ENCODE measurements at places on chromosomes 3 and 15. TPM values are rescaled to one million over a fixed set of nuclear protein-coding genes. Genes with fewer than 3 reads are reported as not detected.

Gene DTX3L
- total RNA-seq, result 57.0 TPM

DNA sequence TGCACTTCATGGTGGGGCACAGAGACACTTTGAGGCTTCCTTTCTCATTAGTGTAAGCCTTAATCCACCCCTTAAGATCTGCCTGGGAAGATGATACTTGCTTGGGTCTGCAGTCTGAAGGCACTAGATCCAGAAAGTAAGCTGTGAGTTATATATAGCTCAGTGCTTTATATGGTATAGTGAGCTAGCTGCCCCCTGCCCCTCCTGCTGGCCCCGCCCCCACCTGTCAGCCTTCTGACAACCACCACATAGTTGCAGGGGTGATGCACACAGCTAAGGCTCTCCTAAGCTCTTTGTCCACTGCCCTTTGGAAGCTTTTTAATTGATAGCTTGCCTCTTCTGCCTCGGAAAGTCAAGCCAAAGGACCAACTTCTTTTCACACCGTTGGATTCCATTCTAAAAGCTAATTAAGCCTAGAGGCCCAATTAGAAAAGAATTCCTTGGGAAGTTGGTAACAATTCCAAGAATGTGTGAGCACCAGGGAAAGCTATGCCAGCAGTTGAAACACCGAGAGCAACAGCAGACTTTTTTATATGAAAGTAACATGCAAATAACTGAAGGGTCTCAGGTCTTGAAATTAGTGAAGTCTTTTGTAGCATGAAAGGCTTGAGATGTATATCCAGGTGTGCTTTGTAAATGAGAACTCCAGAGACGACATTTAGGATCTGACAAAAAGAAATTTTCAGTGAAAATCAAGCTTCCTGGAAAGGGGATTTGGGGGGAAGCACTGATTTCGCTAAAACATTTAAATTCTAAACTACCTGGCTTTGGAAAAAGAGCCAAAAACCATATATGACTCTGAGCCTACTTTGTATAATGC, 2.3 kb downstream of the TPM1 start:
- no peak for DNase-seq

GRCh38 chr15:29849716-29850115, 27.4 kb upstream of the TJP1 start:
- no peak for DNase-seq

Gene IGSF11
- not detected for total RNA-seq

- DNase-seq, result peak; percentile 87
Observed at GRCh38 chr15:38714309-38715072, 149.9 kb upstream of the RASGRP1 start.

Gene EPM2AIP1
- 5.1 TPM for total RNA-seq

GRCh38 chr3:101212730-101213129, 107.6 kb downstream of the IMPG2 start:
- DNase-seq, result no peak

Gene RBM5
- 75.6 TPM for total RNA-seq

GRCh38 chr15:99130765-99131440, 26.0 kb downstream of the SYNM start:
- no peak for DNase-seq

DNA sequence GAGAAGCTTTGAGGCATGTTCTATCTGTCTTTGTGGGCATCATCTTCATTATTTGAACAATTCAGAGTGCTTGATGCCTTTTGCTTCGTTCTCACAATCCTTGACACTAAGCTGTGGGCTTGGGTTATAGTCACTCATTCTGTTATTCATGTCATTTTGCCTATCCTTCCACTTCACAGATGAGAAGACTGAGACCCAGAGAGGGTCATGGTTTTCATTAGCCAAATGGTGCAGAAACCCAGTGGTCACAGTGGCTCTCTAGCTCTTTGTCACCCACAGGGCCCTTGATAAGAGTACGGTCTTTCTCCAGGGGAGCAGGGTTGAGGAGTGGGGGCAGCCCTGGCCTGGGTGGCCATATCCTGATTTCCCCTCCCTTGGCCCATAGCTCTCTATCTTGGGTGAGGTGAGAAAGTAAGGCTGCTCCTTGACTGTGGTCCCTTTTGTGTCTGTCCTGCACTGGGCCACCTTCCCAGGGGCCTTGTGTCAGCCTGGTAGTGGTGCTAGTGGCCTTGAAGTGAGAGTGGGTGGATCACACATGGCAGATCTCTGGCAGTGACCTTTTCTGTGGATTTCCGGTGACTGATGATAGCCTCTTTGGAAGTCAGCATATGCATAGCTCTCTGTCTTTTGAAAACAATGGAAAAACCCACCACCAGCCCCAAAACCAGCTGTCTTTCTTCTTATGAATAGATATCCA, 130.1 kb downstream of the IGF1R start:
- no peak for DNase-seq

DNA sequence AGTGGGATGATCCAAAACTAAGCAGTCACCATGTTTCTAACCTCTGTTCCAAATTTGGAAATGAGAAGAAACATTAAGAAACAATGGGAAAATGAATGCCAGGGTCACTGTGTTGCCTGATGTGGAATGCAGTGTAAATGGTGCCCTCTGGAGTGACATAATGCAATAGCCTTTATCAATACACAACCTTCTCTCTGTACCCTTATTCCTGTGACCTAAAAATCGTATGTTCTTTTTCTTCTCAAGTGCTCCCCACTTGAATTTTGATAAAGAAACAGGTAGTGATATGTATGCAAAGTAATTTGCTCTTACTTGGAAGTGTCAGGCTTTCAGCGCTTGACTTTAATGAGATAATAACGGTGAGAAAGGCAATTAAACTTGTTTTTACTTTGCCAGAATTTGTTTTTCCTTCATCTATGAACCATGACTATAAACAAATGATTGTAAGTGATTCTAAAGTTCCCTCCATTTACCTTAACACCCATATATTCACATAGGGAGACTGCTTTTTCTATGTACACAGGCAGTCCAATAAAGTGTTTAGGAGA, 145.8 kb upstream of the THRB start:
- DNase-seq, result peak; percentile 12

Gene MED12L
- 0.35 TPM for total RNA-seq

DNA sequence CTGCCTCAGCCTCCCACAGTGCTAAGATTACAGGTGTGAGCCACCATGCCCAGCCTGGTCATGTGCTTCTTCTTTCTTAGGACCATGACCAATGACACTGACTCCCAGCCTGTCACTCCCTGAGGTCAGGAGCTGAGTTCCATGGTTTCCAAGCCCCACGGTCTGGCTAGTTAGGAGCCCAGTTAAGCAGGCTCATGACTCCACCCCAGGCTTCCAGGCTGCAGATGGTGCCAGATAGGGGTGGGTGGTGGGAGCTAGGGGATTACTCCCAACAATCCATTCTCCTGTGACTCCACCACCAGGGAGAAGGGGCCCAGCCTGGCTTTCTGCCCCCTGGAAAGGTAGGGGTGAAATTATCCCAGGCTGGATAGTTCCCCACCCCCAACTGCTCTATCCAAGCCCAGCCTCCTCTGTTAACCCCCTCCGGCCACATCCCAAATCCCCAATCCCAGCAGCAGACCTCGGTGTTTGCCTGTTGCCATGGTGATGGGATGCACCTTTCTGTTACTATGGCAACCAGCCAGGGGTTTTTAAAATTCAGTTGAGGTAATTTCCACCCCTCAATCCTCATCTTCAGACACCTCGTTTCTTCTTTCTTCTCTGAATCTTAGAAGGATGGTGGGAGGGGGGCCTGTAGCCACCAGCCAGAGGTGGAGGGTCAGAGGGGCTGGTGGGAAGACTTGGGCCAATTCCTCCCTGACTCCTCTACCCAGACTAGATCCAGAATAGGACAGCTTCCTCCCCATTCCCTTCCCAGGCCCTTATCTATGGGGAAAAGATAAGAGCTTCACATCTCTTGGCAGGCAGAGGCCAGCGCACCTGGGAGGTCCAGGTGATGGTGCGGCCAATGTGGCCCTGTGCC, 22.5 kb upstream of the SEMA3F start:
- DNase-seq, result no peak

GRCh38 chr3:5245927-5246326, 58.4 kb downstream of the EDEM1 start:
- DNase-seq, result no peak

Gene SLC35G2
- total RNA-seq, result 1.8 TPM

Gene GOLGA6L26
- not detected for total RNA-seq
